ENCODE measurements at places on chromosomes 3 and 15.
A peak's percentile ranks its signal among the peaks of the same experiment; 100 is the strongest.

GRCh38 chr3:49717211-49717958 lies 2.1 kb downstream of the AMIGO3 start:
- no peak for DNase-seq

- peak; percentile 8 for DNase-seq
These were observed 146.6 kb downstream of the CHSY1 start for GRCh38 chr15:101105059-101105891.

GRCh38 chr3:185151101-185151963 lies 1.5 kb downstream of the C3orf70 start:
- DNase-seq: peak; percentile 13

GRCh38 chr15:99507504-99508310 lies 58.1 kb upstream of the MEF2A start:
- no peak for DNase-seq

GRCh38 chr3:144308396-144308795 lies 336.8 kb downstream of the DIPK2A start:
- no peak for DNase-seq

GRCh38 chr15:89904519-89904918 lies 8.2 kb downstream of the ARPIN start:
- no peak for DNase-seq

GRCh38 chr3:111884411-111885018 lies 25.4 kb downstream of the PHLDB2 start:
- DNase-seq: no peak

GRCh38 chr3:46061108-46061720 lies 33.9 kb upstream of the XCR1 start:
- DNase-seq: no peak

GRCh38 chr15:90872486-90873184 lies 4.2 kb downstream of the FURIN start:
- DNase-seq: peak; percentile 84

DNA sequence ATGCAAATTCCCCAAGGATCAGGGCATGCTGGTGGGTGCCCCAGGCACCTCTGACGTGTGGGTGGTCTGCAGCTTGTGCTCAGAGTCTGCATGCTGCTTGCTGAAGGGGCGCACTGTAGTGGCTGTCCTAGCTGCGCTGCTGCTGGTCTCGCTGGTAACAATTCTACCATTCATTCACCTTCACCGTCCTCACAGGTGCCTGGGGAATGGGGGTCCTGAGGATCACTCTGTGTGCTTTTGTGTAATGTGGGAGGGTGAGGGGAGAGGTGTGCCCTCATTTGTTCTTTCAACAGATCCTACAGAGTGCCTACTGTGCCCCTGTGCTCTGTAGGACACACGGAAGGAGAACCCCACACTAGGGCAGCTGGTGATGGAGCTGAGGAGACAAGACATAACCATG lies 2.1 kb upstream of the ITGA11 start:
- DNase-seq: no peak

- no peak for DNase-seq
These were observed 64.2 kb downstream of the ISG20 start for GRCh38 chr15:88702983-88703382.

- DNase-seq: no peak
These were observed 30.5 kb upstream of the TNFSF10 start for GRCh38 chr3:172553526-172554252.

DNA sequence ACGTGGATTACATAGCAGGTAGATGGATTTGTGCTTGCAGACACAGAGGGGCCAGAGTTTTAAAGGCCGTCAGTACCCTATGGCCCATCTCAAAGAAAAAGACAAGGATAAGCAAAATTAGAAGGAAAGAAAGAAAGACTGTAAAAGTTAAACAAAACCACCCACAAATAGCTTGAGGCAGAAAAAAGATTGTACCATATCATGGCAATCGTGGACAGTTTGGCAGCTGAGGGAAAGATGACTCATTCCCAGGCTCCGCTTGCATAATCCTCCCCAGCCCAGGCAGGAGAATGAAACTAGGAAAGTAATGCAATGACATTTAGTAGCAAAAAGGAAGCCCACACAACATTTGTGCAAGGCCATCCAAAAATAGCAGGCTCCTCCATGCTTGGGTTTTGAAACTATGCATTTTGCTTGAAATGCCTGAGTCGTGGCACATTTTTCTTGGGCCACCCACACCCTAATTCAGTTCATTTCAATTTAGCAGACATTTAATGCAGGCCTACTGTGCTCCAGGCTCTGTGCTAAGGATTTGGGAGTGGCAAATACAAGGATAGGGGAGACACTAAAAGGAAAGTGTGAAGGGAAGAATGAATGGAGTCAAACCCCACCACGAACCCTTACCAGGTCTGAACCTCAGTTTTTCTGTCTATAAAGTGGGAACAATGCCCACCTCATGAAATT lies 40.9 kb upstream of the SMAD3 start:
- peak; percentile 92 for DNase-seq

DNA sequence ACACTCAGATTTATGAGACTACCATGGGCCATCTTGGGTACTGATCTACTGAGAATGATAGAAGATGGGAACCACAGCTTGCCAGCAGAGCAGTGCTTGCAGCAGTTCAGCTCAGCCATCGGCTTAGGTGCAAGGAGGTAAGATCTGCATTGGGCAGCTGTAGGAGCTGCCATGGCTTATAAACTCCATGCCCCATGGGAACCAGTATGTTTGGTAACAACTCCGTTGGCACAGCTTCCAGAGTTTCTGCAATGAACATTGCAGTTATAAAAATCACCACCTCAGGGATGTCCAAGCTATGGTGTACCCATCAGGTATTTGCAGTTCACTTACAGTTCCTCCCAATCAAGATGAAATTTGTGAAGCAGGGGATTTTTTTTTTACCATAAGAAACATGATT lies 299.1 kb upstream of the ROPN1 start:
- no peak for DNase-seq

DNA sequence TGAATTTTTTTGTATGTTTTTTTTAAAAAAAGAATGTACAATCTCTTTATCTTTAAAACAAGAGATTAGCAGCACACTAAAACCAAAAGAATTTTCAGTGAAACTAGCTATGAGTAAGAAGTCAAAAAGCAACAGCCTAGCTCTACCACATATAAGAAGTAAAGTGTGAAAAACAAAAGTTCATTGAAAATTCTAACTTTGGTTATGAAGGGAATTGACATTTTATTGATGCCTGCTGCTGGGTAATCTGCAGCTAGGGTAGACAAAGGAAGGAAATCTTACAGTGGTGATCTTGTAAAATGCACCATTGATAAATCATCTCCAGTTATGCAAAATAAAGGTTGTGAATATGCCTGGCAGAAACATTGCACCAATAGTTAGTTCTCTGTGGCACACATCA lies 37.8 kb upstream of the FOXB1 start:
- no peak for DNase-seq

GRCh38 chr3:52531860-52532516 lies 1.7 kb downstream of the NT5DC2 start:
- no peak for DNase-seq

GRCh38 chr3:67015702-67016484 lies 17.8 kb downstream of the KBTBD8 start:
- no peak for DNase-seq

DNA sequence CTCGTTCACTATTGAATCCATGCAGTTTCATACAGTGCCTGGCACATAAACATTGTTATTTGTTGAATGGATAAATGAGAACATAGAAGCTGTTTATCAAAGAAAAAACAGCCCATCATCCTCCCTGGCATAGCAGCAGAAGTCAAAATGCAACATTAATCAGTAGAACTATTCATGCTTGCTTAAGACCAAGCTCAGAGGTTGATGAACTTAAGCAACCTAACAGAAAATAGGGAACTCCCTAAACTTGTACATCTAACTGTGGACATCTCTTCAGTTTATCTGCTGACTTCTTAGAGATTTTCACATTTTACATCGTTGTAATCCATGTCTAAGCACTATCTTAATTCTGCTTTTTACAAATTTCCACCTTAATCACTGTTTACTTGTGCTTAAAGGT lies 29.2 kb downstream of the SENP8 start:
- no peak for DNase-seq

GRCh38 chr3:110789315-110789714 lies 282.3 kb upstream of the NECTIN3 start:
- DNase-seq: no peak

DNA sequence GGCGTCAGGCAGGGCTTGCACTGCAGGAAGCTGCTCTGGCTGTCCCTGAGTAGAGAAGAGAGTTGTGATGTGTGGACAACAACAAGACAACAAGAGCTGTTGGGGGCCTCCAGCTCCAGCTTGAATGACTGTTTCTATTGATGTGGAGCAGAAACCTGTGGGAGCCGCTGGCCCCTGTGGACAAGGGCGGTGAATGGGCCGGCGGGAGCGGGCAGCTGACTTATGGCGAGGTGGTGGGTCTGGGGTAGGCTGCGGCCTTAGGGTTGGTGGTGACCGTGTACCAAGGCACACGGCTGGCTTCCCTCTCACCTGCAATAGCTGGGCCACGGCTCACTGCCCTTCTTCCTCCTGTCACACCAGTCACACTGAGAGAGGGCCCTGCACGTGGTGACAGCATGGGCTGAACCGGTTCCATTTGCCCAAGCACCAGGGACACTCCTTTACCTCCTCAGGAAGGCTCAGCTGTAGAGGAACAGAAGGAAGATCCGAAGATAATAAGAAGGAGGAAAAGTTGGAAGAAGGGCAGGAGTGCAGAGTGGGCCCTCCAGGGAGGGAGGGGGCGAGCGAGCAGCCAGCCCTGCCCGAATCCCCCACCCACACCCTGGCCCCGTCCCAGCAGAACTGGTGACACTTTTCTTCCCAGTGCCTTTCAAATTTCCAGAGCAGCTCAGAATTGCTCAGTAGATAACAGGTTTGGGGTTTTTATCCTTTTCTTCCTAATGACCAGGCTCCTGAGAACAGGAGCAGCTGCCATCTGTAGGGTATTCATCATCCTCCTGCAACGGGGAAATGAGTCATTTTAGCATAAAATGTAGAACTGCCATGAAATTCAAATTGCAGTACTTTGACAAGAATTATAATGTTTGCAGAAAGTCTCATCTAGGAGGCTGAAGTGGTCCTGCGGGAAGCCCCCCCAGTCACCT lies 136.9 kb downstream of the TJP1 start:
- DNase-seq: peak; percentile 48

- no peak for DNase-seq
These were observed 81.6 kb downstream of the ST6GAL1 start for GRCh38 chr3:187011915-187012314.

GRCh38 chr3:194884649-194885315 lies 199.1 kb downstream of the FAM43A start:
- DNase-seq: no peak

GRCh38 chr3:195896361-195897080 lies 11.8 kb downstream of the TNK2 start:
- no peak for DNase-seq

DNA sequence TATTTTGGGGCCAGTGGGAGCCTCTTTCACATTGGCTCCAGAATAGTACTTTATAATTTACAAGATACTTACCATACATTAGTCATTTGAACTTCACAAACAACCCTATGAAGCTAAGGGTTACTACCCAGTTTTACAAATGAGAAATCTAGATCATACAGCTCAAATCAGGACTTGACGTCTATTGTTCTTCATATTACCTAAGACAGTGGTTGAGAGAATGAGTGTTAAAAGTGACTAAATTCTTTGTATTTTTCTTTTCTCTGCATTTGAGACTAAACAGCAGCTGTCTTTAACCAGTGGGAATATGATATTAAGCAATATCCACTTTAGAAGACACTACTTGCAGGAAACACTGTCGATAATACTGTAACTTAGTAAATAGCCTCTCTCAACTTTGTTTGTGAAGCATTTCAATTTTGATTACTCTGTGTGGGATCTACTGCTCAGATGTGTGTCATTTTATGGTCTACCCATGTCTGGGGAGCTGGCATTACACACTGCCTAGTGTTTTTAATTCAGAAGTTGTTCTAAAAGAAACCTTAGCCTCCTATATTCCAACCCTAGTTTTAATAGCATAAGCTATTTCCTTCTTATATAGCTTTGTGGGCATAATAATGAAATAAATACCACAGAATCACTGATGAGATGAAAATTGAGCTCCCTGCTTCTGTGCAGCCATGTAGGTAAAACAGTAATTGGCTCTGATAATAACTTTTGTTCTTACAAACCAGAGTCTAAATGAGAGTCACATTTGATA lies 45.9 kb downstream of the IQCH start:
- DNase-seq: no peak

DNA sequence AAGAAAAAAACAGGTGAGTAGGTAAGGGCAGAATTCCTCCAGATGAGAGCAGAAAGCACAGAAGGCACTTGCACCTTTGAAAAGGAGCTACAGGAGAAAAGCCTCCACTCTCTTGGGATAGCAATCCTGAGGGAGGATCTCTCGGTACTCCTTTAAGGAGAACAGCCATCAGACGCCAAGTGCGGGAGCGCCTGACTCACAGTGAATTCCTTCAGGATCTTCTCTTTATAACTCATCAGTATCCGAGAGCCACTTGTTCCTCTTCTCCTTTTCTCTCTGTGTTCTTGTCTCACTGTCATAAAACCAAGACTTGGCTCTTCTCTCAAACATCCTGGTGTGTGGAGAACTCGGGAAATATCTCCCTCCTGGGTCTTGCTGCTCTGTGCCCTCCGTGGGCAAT lies 10.1 kb upstream of the GOLGA8J start:
- no peak for DNase-seq

GRCh38 chr15:95291898-95292472 lies 1038.5 kb upstream of the NR2F2 start:
- peak; percentile 60 for DNase-seq

GRCh38 chr3:171444001-171444690 lies 16.1 kb downstream of the TNIK start:
- DNase-seq: no peak

GRCh38 chr15:85045615-85046014 lies 64.0 kb downstream of the PDE8A start:
- no peak for DNase-seq

DNA sequence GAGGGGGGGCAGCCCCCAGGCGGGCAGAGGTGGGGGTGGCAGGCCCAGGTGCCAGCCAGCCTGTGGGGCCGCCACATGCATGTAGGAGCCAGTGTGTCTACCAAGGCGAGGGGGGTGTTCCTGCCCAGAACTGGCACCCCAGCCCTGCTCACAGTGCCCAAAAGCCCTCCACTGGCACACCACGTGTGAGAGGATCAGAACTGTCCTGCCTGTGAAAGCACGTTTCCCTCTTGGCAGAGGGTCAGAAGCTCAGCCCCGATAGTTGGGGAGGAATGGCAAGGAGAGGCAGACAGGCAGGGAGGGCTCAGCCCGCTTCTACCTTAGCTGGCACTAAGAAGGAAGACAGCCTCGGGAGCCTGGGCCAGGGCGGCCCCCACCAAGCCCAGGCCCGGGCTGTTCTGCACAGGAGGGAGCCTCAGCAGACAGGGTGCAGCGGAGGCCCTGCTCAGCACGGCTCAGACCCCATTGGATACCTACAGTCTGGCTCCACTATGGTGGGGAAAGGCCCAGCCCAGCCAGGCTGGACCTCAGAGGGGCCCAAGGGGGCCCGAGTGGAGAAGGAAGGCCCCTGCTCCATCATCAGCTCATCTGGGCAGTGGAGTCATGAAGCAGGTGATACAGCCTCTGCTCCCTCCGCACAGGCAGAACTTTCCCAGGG lies 84.8 kb upstream of the LINGO1 start:
- no peak for DNase-seq
